Right ventricle myocardium superior (tissue), 1 donor: ENCODE measurements at places on chromosomes 4 and X.

GRCh38 chr4:5746829-5747737 is 36.1 kb downstream of the EVC start:
- no peak for DNase-seq

GRCh38 chrX:30153175-30153880 is 62.0 kb upstream of the MAGEB2 start:
- DNase-seq: no peak

GRCh38 chrX:17547658-17548057 is 172.7 kb downstream of the NHS start:
- peak; percentile 67 for DNase-seq

GRCh38 chrX:91122151-91122694 is 312.4 kb upstream of the PABPC5 start:
- no peak for DNase-seq

DNA sequence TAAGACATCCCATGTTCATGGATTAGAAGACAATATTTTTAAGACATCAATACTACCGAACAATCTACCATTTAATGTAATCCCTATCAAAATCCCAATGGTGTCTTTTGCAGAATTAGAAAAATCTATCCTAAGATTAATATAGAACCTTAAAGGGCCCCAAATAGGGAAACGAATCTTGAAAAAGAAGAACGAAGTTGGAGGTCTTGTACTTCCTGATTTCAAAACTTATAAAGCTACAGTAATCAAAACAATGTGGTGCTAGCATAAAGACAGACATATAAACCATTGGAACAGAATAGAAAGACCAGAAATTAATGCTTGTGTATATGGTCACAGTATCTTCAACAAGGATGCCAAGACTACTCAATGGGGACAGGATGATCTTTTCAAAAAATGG is 42.0 kb downstream of the CENPE start:
- DNase-seq: no peak

- no peak for DNase-seq
Observed at GRCh38 chrX:103012945-103013344, 51.0 kb downstream of the BEX1 start.

DNA sequence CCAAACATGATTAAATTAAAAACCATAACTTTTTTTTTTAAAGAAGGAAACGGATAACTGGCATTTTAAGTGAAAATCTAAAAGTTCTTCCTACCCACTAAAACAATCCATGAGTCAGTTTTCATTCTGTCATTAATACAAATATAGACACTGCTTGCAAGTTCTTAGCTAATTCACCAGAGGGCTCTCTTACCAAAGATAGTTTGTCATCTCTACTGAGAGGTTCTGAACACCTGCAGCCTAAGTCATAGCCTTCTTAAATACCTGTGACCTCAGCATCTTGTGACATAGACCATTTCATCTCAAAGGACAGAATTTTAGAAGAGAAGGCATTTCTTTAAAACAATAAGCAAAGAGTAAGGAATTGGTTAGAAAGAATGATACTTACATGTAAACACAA is 65.3 kb upstream of the FAM120C start:
- no peak for DNase-seq

DNA sequence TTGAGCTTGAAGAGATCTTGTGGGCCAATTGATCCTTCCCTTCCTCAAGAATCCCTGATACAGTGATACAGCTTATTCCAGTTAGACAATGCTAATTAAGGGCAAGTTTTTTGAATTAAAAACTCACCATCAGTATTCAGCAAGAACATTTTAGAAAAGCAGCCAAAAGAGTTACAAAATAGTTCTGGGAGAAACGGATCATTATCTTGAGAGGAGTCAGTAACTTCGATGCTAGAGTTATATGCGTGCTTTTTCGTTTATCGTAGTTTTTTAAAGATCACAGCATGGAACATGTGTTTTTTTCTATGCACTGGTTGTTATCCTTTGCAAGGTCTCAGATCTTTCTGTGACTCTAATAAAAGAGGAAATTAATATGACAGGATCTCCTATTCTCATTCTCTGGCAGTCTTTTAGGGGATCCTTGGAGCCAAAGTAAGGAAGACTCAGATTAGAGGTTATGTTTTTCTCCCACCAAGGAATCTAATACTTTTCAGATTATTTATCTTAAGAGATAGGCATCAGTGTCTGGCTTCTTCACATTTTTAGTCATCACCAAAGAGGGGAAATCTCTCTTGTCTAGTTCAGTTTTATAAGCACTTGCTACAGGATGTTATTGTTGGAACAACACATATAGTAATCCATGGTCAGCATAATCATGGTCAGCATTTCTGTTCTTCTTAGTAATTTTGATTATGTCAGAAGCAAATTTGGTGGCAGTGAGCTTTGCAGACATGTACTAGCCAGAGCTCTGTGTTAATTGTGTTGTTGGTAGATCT is 109.7 kb downstream of the PDLIM5 start:
- DNase-seq: no peak

DNA sequence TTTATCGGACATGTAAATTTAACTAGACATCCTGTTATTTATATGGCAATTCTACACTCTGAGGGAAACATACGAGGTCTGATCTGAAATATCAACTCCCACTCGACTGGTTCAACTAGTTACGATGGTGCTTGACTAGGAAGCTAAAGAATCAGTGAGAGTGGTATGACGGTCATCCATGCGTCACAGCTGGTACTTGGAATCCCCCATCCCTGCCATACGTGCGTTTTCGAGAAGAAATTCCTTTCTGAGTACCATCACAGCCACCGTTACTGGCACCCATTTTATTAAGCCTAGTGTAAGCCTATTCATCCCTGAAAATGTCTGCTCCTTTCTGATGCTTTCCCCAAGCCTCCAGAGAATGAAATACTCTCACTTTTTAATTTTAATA is 695 bp upstream of the PIGA start:
- DNase-seq: no peak

DNA sequence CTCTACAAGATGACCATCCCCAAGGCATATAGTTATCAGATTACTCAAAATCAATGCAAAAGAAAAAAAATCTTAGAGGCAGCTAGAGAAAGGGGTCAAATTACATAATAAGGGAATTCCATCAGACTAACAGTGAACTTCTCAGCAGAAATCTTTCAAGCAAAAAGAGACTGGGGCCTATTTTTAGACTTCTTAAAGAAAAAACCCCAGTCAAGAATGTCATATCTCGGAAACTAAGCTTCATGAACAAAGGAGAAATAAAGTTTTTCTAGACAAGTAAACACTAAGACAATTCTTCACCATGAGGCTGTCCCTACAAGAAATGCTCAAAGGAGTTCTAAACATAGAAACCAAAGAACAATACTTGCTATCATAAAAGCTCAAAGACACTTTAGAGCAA is 51.7 kb downstream of the RAB28 start:
- DNase-seq: no peak

DNA sequence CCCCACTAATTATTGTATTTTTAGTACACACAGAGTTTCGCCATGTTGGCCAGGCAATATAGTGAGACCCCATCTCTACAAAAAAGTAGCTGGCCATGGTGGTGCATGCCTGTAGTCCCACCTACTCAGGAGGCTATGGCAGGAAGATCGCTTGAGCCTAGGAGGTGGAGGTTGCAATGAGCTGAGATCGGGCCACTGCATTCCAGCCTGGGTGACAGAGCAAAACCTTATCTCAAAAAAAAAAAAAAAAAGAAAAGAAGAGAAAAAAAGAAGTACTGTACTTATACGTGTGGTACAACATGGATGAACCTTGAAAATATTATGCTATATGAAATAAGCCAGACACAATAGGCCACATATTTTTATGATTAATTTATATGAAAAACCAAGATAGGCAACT is 9.9 kb upstream of the WDR45 start:
- DNase-seq: no peak

DNA sequence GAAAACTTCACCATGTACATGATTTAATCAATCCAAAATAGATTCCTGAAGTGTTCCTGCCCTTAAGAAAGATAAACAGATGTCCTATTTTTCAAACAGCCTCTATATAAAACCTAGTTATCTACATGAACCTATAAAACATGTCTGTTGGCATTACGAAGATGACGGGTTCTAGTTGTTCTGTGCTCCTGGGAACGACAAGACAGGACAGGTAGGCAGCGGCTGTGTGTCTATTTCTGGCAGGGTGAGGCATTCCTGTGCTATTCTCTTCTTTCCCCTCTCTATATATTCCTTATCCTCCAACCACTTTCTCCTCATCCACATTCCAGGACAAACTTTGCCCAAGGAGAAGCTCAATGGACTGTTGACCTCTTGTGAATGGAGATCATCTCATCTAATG is 6.1 kb downstream of the FAT1 start:
- DNase-seq: no peak

DNA sequence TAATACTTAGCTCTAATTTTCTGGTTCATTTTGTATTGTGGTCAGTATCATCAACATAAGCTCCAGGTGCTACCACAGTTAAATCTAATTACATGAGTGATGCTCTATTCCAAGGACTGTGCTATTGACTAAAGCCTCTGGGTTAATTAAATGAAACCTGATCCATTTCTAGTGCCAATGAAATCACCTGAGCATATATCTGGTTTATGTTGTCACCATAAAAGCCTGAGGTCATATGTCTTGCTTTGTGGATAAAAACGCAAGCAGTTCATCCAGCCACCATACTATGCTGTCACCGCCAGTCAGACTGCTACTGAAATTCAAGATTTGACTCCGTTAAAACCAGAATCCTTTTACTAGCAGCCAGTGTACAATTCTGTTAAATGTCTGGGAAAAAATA is 64.2 kb upstream of the ZNF518B start:
- DNase-seq: no peak

DNA sequence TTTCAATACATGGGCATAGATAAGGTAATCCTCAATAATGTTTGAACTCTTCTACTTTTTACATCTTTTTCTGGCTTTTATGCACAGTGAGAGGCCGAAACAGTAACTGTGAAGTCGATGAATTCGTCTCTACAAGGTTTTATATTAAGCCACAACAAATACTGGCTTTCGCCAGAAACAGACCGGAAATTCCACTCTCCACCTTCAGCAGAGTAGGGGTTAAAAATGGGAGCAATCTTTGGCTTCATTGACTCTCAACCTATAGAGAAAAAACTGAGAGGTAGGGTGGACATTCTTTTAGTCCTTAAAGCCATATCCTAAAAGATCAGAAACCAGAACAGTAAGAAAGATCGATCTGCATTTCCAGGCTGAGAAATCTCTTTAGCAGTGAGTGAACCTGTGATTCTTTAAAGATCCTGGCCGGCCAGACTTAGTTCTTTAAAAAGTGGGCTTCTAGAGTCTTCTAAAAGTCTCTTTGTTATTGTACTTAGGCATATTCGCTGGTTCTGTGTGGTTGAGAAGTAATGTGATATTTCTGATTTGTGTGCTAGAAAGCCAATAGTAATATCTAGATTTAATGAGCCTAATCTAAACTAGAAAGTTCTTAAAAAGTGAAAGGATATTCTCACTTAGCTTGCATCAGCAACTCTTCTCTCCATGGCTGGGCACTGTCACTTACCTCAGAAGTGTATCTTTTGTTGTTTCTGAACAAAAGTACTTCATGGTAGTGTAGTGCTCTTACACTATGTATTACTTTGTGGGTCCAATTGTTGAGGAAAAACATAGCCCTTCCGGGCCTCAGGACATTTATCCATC is 2.0 kb downstream of the HSPA4L start:
- no peak for DNase-seq

DNA sequence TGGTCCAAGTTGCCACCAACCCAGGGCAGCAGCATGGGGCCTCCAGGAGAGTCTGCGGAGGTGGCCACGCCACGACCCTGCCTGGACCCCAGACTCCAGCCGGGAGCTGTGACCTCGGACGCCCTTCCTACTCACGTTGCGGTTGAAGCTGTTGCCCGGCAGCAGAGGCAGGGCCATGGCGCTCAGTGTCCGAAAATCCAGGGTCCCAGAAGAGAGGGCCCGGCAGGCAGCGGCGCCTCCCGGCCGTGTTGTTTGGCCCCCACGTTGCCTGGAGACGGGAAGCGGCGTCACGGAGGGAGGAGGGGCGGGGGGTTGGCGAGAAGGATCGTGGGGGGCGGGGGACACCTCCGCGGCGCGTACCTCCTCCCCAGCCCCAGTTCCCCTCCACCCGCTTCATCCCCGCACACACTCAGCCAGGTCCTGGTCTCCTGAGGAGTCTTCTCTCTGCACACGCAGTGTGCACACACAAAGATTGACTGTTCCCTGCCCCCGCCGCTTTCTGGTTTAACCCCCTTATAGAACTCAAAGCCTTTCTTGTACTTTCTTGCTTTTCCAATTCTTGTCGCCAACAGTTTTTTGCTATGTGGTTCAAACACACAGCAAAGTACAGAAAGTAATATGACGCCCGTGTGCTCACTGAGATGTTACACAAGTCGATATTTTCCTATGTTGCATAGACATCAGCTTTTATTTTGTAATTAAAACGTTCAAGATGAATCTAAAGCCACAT is at the start of gene EFHC2:
Gene EFHC2 (minus strand): TSS at position 261 of the 730 bp plus-strand sequence. CDS start 84 bp downstream, at position 177.
- DNase-seq: peak; percentile 59

- no peak for DNase-seq
Observed at GRCh38 chrX:118562582-118563164, 67.1 kb downstream of the DOCK11 start.

DNA sequence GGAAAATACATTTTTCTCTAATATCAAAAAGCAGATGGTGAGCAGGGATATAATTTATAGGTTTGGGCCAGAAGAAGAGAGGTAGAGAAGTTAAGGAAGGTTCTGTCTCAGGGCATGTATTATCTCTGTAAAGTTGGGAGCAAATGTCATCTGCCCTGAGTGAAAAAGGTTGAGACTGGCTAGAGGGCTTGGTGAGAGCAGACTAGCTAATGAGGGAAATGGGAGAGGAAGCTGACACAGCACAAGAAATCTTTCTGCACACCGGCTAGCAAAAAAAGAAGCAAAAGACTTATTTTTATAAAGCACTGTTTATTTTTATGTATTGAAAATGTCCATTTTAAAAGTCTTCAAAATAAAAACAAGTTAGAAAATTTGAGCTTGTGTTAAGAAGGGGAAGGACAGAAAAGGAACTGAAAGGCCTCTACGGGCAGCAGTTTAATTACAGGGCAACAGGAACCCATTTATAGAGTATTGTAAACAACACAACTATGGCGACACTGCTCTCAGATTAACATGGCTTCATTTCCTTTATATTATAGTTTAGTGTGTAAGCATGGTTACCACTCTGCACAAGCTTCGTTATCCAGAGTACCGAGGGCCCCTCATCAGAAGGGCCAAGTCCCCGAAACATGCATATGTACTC is 17.4 kb downstream of the CD40LG start:
- no peak for DNase-seq

DNA sequence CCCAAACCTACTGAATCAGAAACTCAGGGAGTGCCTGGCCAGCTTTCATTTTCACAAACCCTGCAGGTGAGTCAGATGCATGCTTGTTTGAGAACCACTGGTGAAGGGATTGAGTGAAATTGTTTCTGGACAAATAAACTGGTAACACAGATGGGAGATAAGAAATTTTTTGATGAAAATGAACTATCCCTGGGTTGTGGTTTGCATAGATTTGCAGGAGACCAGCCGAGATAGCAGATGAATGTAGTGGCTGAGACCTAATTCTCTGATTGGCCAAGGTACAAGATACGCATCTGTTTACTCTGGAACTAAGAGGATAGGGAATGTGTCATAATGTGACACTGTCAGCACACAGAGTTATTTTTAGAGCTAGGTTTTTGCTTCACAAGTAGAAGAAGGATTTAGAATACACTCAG is 117.8 kb upstream of the NOCT start:
- DNase-seq: no peak
